ENCODE measurements at places on chromosomes 6 and 20.

- no peak for DNase-seq
Measured at GRCh38 chr20:36613974-36614373, 8.4 kb downstream of the RAB5IF start.

DNA sequence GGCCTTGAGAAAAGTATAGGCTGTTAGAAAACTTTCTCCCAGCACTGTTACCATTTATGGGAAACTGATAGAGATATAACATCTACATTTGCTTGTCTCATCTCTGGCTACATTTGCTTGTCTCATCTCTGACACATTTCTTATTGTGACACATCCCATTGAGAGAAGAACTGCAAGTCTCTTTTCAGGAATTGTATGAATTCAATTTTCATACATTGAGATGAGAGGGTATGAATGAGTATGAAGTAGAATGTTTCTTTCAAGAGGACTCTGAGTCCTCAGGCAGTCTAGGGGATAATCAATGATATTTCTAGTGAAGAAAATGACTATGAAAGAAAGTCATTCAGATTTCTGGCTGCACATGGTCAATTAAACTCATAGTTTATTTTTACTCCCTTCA is 37.5 kb upstream of the ENPP5 start:
- no peak for DNase-seq

- DNase-seq, result peak; percentile 67
Measured at GRCh38 chr6:25601800-25602673, 50.0 kb upstream of the SCGN start.

- no peak for DNase-seq
Measured at GRCh38 chr6:24996269-24996836, 60.6 kb upstream of the RIPOR2 start.

DNA sequence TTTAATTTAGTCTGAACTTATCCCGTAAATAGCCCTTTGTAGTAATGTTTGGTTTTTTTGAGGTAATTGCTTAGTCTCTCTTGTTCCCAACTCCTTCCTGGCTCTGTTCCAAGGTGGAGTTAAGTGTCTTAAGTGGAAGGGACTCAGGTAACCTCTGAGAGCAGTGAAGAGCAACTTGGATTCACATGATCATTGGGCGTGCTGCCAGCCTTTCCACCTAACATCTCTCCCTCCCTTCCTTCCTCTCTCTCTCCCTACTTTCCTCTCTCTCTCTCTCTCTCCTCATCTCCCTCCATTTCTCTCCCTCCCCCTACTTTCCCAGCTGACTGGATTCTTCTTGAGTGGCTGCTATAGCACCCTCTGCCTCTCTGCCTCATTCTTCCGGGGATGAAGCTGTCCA is 232.9 kb upstream of the SASH1 start:
- no peak for DNase-seq

Measured in AG10803 (cell line).